Endodermal cell (in vitro differentiated cells): ENCODE measurements at places on chromosomes 1 and 21. TPM values are rescaled to one million over a fixed set of nuclear protein-coding genes. Genes with fewer than 3 reads are reported as not detected.
A peak's percentile ranks its signal among the peaks of the same experiment; 100 is the strongest.

- H3K27me3 ChIP-seq = no peaks in the 10 kb centered on the region
- no peak for DNase-seq
- no peak overlapping the region for H3K27ac ChIP-seq
- no peak overlapping the region for H3K4me3 ChIP-seq
These were observed 17.9 kb upstream of the PWP2 start for GRCh38 chr21:44089001-44089911.

Gene ANKRD34A
- total RNA-seq = 1.4 to 4.8 TPM (median 2.7 TPM) in 3 replicates

Gene PYHIN1
- not detected in 3 replicates for total RNA-seq

DNA sequence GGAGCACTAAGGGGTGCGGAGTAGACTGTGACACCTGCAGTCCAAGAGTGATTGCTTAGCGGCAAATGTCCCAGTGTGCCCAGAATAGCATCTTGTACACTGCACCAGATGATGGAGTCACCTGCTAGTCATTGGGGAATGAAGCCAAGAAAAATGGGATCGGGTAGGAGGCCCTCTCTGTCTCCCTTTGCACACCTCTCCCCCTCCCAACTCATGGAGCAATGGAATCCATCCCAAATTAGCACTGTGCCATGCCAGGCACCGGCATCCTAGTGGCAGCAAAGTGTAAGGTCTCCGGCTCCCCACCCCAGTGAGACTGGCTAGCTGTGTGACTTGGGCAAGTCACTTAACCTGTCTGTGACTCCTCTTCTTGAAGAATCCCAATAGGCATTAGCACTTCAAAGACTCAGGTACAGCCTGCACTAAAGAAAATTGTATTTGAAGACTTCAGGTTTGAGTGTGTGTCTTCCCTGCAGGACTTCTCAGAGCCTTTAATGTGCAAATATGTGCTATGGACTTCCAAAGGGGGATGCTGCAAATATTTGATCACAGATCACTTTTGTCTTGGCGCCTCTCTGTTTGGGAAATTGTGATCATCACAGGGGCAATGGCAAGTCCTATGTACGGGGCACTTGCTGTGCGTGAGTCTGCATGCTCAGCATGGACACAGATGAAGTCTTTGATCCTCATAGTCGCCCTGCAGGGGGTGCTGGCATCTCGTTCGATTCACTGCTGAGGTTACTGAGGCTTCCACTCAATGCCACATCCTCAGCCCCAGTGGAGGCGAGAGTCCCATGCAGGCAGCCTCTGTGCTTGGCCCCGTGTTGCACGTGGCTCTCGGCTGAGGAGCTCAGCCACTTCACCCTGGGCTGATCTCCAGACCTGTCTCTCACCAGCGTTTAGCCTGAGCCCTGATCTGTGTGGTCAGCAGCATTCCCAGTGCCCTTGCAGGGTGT lies 272.9 kb upstream of the C1orf174 start:
- peak; percentile 66 for DNase-seq
- H3K27ac ChIP-seq = no peak overlapping the region
- H3K4me1 ChIP-seq = peaks cover 2% of the 10 kb centered on the region
- H3K27me3 ChIP-seq = no peaks in the 10 kb centered on the region
- H3K36me3 ChIP-seq = no peaks in the 10 kb centered on the region

GRCh38 chr1:80064524-80064923 lies 1058.0 kb upstream of the ADGRL4 start:
- no peaks in the 10 kb centered on the region for H3K27me3 ChIP-seq
- H3K36me3 ChIP-seq = no peaks in the 10 kb centered on the region
- H3K27ac ChIP-seq = no peak overlapping the region
- H3K4me1 ChIP-seq = no peaks in the 10 kb centered on the region
- H3K4me3 ChIP-seq = no peak overlapping the region
